Tibial nerve (tissue), 4 donors: ENCODE measurements at places on chromosomes 6 and 20. TPM values are rescaled to one million over a fixed set of nuclear protein-coding genes. Genes with fewer than 3 reads are reported as not detected.

FAM83C gene
- not detected for total RNA-seq

GRCh38 chr6:37399795-37400490 is 33.1 kb upstream of the CMTR1 start:
- no peak overlapping the region for H3K4me3 ChIP-seq
- no peaks in the 10 kb centered on the region for H3K36me3 ChIP-seq
- no peaks in the 10 kb centered on the region for H3K4me1 ChIP-seq

DNA sequence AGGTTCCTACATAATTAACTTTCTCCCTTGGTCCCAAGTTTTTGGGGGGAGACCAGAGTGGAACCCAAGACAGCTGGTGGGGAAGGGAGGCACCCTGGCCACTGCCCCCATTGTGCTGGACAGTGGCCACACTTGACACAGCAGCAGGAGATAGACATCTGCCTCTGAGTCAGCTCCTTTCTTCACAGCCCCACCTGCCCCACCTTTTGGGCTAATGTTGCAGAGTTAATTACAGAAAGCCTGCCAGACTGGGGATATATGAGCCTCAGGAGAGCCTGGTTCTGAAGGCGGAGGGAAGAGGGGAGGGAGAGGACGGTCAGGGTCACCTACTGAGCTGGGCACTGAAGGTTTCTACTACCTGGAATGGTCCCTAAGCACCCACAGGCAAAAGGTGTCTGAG is 50.6 kb downstream of the MAFB start:
- DNase-seq = no peak
- no peaks in the 10 kb centered on the region for H3K27me3 ChIP-seq
- no peaks in the 10 kb centered on the region for H3K36me3 ChIP-seq
- no peak overlapping the region for H3K4me3 ChIP-seq

GRCh38 chr20:20333866-20334265 is 34.0 kb upstream of the INSM1 start:
- H3K4me1 ChIP-seq = no peaks in the 10 kb centered on the region
- no peak overlapping the region for H3K4me3 ChIP-seq
- H3K27ac ChIP-seq = no peak overlapping the region
- H3K27me3 ChIP-seq = no peaks in the 10 kb centered on the region
- no peaks in the 10 kb centered on the region for H3K36me3 ChIP-seq
- no peak for DNase-seq
